ENCODE measurements at places on chromosomes 13 and 19.
A peak's percentile ranks its signal among the peaks of the same experiment; 100 is the strongest.

DNA sequence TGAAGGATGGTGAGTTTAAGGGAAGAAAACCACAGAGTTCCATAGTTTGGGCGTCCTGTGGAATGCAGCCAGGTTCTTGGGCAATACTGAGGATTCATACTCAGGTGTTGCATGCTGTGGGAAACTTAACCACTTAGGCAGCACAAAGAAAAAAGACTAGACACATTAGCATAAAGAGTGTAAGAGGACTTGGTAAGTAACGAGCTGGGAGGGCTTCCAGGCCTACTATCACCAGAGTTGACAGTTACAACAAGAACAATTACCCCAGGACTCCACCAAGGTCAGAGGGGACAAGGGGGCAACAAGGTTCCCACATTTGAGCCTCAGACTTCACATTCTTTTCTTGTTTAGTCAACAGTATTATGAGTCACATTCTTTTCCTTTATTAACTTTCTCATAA, 33.2 kb downstream of the KCTD12 start:
- no peak for DNase-seq

- no peak for DNase-seq
Measured at GRCh38 chr13:60716313-60716712, 319.3 kb downstream of the TDRD3 start.

DNA sequence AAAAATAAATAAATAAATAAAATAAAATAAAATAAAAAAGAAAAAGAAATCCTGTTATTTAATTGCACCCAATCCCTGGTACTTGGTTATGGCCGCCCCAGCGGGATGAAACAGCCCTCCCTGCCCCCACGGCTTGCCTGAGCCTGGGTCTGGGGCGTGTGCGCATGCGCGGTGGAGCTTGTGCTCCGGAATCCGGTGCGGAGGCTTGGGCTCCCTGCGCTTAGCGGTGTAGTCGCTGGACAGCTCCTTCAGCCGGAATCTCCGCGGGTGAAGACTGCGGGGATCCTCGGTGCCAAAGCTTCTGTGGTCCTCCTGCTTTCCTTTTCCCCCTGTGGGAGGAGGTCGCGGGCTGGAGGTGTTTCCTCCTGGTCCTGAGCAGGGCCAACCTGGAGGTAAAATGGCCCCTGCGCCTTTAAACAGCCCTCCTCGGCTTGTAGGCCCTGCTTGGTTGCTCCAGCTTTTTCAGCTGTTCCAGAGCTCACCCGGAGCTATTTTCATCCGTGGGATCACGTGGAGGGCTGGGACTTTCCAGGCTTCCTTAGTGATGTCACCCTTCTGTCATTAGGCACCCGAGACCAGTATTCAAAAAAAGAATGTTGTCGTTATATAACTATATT, at the start of gene PLA2G4C:
Gene PLA2G4C, minus strand, starts transcription at position 468 of the 617 bp plus-strand sequence. CDS start 4,288 bp downstream, outside the sequence.
- peak; percentile 79 for DNase-seq

DNA sequence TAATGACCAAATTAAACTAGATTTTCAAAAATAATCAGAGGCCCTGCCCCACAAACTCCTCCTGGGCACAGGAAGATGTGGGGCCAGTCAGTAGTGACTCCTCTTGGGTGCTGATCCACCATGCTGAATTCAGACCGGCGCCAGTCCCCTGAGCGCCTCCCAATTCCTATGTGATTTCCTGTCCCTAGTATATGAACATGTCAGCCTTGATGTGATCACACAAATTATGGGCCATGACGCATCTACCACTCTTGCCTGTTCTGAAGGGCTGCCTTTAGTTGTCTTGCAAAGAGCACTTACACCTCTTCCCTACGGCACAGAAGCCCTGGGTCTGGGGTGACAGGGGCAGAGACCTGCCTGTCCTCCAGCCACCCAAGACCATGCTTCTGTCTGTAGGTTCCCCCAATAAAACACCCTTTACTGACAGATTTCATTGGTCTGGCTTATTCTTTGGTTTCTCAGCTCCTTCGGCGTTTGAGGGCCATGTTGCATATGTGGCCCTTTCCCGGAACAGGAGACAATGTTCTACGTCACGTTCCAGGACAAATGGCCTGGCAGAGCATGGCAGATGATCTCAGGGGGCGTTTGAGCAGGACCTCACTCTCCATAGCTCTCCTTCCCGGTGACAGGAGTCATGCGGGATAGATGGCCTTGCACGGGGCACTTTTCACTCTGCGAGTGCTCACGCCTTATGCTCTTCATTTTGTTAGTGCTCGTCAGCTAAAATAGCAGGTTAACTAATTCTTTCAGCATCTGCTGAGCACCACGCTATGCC, 5.6 kb upstream of the ATP11A start:
- DNase-seq: no peak

DNA sequence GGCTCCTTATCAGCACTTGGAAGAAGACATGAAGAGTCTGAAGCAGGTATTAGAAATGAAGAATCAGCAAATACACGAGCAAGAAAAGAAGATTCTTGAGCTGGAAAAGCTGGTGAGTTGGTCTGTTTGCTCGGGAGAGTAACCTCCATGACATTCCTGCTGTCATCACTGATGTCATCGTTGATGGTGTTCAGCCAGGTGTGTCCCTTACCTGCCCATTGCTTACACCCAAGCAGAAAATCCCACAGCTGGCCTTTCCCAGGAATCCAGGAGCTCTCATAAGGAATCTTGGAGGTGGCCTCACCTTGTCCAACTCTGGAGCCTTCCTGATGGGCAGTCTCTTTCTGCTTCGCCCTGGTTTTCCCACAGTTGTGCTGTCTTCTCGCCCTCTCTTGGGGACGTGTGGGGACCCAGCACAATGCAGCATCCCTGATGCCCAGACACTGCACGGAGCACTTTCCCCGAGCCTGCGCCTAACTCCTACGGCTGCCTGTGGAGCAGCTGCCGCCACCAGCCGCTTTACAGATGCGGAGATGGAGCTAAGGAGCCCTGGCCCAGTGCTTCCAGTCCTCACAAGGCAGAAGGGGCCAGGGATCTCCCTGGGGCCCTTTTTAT, 97.0 kb downstream of the SLC7A1 start:
- no peak for DNase-seq

- no peak for DNase-seq
Measured at GRCh38 chr19:18742838-18743783, 48.0 kb downstream of the COMP start.

DNA sequence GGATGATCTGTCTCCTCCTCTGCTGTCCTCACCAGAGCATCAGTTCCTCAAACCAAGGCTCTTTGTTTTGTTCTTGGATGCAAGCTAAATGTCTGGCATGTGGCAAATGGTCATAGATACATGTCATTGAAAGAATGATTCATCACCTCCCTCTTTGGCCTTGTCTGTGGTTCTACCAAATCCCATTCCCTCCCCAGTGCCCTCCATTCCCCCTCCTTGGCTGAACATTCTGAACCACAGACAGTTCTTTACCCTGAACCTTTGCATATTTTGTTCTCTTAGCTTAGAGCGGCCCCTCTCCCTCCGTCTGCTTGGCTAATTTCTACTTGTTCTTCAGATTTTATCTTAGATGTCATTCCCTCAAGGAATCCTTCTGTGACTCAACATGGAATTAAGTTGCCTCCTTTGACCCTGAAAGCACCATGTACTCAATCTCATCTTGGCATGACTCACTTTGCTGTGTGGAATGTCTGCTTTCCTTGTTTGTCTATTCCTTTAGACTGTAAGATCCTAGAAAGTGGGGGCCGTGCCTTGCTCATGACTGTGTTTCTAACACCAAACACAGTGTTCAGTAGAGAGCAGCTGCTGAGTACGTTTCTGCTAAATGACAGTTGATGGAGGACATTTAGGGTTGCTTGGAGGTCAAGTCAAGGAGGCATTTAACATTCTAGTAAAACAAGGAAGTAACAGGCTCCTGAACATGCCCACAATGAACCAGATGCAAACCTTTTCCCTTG, 8.1 kb downstream of the ALOX5AP start:
- no peak for DNase-seq

- DNase-seq: no peak
Measured at GRCh38 chr19:39919976-39920375, 14.5 kb downstream of the FCGBP start.

Measured in memory B cell (primary cell).